Esophagus squamous epithelium (tissue), 5 donors: ENCODE measurements at places on chromosomes 12 and 14.

- H3K27me3 ChIP-seq, result no peaks in the 10 kb centered on the region
- no peak overlapping the region for H3K27ac ChIP-seq
- H3K4me3 ChIP-seq, result no peak overlapping the region
- no peaks in the 10 kb centered on the region for H3K36me3 ChIP-seq
- H3K4me1 ChIP-seq, result no peaks in the 10 kb centered on the region
Observed at GRCh38 chr12:18207266-18207665, 54.1 kb upstream of the PIK3C2G start.

DNA sequence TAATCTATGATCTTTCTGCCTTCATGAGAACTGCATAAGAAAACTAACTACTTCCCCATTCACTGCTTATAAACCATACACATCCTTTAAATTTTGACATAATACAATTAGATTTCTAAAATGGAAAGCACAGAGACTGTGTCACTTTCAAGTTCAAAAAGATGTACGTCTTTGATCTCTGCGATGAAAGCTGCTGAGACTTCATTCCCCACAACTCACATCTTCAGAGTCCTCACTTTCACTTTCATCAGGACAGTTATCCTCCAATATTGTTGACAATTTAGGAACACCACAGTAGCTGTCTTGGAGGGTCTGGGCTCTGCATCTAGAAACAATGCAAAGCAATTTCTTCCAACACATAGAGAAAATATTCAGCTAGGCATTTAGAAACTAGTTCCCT, 47.9 kb upstream of the KCNC2 start:
- DNase-seq, result no peak
- H3K4me3 ChIP-seq, result no peak overlapping the region
- no peaks in the 10 kb centered on the region for H3K27me3 ChIP-seq
- H3K4me1 ChIP-seq, result no peaks in the 10 kb centered on the region
- H3K27ac ChIP-seq, result no peak overlapping the region

DNA sequence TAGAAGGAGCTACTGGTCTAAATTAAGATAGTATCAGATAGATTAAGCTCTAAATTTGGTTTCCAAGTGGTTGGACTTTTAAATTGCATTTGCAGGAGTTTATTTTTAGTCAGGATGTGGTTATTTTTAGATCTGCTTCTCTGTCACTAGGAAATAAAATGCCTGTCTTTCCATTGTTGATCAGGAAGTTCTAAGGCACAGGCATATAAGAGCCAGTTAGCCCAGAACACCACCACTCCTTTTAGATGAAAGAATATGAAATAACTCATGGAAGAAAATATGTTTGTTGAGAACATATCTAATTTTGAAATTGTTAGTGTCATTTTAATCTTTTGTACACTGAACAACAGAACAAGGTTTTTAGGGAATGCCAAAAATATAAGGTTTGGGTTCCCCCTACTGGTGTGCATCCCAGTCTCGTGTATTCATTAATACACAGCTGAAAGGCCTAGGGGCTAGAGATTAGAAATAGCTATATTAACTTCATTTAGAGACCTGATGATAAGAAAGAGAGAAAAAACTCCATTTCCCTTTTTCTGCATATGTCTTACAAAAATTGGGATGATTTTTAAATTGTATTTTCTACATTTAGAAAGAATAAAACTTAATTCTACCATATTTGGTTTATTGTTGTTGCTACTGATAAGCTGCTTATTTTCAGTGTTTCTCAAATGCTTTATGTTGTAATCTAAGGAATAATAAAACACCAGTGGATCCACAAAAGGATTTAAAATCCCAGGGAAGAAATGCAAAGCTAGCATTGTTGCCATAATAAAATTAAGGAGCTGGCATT, 67.2 kb downstream of the RIC8B start:
- H3K27me3 ChIP-seq, result no peaks in the 10 kb centered on the region
- no peak overlapping the region for H3K27ac ChIP-seq
- H3K36me3 ChIP-seq, result no peaks in the 10 kb centered on the region
- peaks cover 28% of the 10 kb centered on the region for H3K4me1 ChIP-seq
- no peak overlapping the region for H3K4me3 ChIP-seq

GRCh38 chr12:39372929-39373328, 70.0 kb downstream of the KIF21A start:
- no peak overlapping the region for H3K4me3 ChIP-seq
- H3K4me1 ChIP-seq, result peaks cover 22% of the 10 kb centered on the region
- no peak for DNase-seq

GRCh38 chr14:53793790-53794505, 162.7 kb downstream of the BMP4 start:
- no peak overlapping the region for H3K4me3 ChIP-seq
- no peak overlapping the region for H3K27ac ChIP-seq
- H3K36me3 ChIP-seq, result no peaks in the 10 kb centered on the region
- no peaks in the 10 kb centered on the region for H3K4me1 ChIP-seq
- H3K27me3 ChIP-seq, result peaks cover 3% of the 10 kb centered on the region

DNA sequence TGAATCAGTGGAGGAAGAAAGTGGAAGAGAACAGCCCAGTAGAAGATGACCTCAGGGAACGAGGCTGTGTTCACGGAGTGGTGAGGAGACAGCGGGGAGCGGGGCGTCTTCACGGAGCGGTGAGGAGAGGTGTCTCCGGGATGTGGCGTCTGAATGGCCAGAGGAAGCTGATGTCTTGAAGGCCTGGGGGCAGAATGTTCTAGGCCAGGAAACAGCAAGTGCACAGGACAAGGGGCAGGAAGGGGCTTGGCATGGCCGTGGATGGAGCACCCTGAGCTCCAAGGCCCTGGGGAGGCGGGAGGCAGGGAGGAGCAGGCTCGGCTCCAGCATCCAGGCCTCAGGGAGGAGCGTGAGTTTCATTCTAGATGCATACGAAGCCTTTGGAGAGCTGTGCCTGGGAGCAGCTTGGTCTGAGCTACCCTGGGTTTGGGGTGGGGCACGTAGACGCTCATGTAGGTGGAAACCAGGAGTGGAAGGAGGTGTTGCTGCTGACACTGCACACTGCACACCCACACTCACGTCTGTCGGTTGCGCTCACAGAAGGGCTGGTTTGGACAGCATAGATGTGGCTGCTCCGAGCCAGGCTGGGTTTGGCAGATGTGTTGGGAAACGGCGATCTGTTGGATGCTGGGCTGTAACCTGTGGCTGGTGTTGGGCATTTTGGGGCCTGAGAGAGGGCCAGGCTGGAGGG, 131.6 kb downstream of the ADGRD1 start:
- no peak overlapping the region for H3K4me3 ChIP-seq
- no peaks in the 10 kb centered on the region for H3K27me3 ChIP-seq
- H3K36me3 ChIP-seq, result peaks cover 5% of the 10 kb centered on the region
- no peaks in the 10 kb centered on the region for H3K4me1 ChIP-seq

- no peak overlapping the region for H3K4me3 ChIP-seq
- H3K4me1 ChIP-seq, result peaks cover 46% of the 10 kb centered on the region
- no peak for DNase-seq
- H3K27me3 ChIP-seq, result no peaks in the 10 kb centered on the region
- no peak overlapping the region for H3K27ac ChIP-seq
Observed at GRCh38 chr14:101477648-101478047, 83.6 kb upstream of the DIO3 start.

- no peaks in the 10 kb centered on the region for H3K36me3 ChIP-seq
- H3K4me1 ChIP-seq, result peaks cover 4% of the 10 kb centered on the region
- no peak overlapping the region for H3K27ac ChIP-seq
Observed at GRCh38 chr12:116441292-116441691, 117.9 kb upstream of the MAP1LC3B2 start.

- H3K27ac ChIP-seq, result no peak overlapping the region
- H3K27me3 ChIP-seq, result no peaks in the 10 kb centered on the region
- no peak for DNase-seq
- no peaks in the 10 kb centered on the region for H3K36me3 ChIP-seq
- H3K4me3 ChIP-seq, result no peak overlapping the region
Observed at GRCh38 chr14:101654051-101654450, 92.8 kb downstream of the DIO3 start.

- DNase-seq, result no peak
- no peaks in the 10 kb centered on the region for H3K27me3 ChIP-seq
- no peak overlapping the region for H3K27ac ChIP-seq
- H3K4me1 ChIP-seq, result no peaks in the 10 kb centered on the region
- no peaks in the 10 kb centered on the region for H3K36me3 ChIP-seq
- H3K4me3 ChIP-seq, result no peak overlapping the region
Observed at GRCh38 chr12:18246066-18246465, 15.3 kb upstream of the PIK3C2G start.

- DNase-seq, result no peak
- no peaks in the 10 kb centered on the region for H3K4me1 ChIP-seq
- no peak overlapping the region for H3K27ac ChIP-seq
- H3K27me3 ChIP-seq, result no peaks in the 10 kb centered on the region
- H3K36me3 ChIP-seq, result no peaks in the 10 kb centered on the region
Observed at GRCh38 chr12:77087427-77087826, 22.1 kb upstream of the E2F7 start.

DNA sequence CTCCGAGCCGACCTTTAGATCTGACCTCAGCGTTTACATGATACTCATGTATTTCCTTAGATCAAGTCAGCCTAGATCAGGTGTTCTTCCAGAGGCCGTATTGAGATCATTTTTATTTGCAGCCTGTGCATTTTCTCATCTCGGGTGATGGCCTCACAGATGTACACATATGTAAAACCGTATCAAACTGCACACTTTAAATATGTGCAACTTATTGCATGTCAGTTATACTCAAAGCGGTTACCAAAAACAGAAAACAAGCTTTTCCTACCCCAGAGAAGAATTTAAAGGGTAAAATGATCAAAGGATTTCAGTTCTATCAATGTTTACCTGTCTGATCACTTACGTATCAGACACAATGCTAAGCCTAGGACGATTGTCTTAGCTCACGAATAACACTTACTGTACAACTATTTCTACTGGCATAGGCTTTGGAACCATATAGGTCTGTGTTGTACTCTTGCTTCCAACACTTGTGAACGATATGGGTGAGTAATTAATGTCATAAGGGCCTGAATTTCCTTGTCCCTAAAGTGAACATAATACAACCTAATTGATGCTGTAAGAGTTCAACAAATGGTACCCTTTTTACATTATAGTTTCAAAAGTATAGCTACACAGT, 628 bp upstream of the LLPH start:
- H3K27ac ChIP-seq, result peak overlapping the region; percentile 83
- no peaks in the 10 kb centered on the region for H3K4me1 ChIP-seq
- DNase-seq, result no peak
- no peaks in the 10 kb centered on the region for H3K27me3 ChIP-seq
- peak overlapping the region; percentile 96 for H3K4me3 ChIP-seq

- H3K27me3 ChIP-seq, result no peaks in the 10 kb centered on the region
- DNase-seq, result no peak
- H3K4me1 ChIP-seq, result peaks cover 38% of the 10 kb centered on the region
- H3K27ac ChIP-seq, result peak overlapping the region; percentile 70
Observed at GRCh38 chr14:75123991-75124390, 2.9 kb downstream of the NEK9 start.

DNA sequence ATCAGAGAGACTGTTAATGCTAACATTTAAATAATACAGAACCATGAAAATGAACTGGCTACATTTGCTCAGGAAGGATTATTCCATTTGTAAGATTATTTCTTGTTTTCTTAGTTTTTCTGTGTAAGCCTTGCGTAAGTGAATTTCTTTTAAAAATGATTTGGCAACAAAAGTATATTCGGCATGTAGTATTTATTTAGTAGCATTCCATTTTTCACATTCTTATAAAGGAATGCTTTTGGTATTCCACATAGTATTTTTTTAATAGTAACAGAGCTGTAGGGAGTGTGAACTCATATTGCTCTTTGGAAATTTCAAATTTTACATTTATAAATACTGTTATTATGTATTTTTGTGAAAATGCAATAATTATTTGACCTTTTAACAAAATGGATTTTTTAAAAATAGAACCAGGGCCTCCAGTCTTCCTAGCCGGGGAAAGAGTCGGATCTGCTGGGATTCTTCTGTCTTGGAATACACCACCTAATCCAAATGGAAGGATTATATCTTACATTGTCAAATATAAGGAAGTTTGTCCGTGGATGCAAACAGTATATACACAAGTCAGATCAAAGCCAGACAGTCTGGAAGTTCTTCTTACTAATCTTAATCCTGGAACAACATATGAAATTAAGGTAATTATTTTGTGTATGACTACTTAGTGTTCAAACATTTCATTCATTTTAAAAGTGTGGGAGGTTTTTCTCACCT, 1.2 kb downstream of the PTPRQ start:
- H3K27me3 ChIP-seq, result no peaks in the 10 kb centered on the region
- no peaks in the 10 kb centered on the region for H3K4me1 ChIP-seq
- H3K36me3 ChIP-seq, result no peaks in the 10 kb centered on the region
- DNase-seq, result no peak
- no peak overlapping the region for H3K4me3 ChIP-seq

DNA sequence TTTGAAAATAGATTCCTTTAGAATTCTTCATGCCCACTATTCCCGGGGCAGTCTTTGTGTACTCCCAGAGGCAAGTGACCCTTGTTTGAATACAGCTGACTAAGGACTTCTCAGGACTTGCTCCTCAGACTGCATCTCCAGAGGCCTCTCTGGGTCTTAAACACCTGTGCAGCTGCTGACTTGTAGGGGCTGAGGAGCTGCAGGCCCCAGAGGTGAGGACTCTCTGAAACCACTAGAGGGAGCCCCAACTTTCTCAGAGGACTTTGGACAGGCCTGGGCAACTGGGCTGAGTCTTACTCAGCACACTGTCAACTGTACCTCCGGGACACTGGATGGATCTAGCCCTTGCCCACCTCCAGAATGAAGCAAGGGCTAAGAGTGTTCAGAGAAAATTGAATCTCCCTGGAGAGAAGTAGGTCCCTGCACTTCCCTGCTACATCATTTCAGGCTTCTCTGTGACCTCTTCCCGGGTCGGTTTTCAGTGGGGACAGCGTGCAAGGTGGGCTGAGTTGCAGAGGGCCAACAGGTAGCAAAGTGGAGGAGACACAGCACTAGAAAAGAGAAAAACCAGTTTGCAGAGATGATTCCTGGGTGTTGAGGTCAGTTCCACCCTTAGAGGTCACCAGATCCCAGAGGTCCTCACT, 164.6 kb downstream of the TMEM117 start:
- H3K4me1 ChIP-seq, result no peaks in the 10 kb centered on the region
- no peak overlapping the region for H3K4me3 ChIP-seq
- H3K27me3 ChIP-seq, result no peaks in the 10 kb centered on the region

- no peak for DNase-seq
- no peak overlapping the region for H3K27ac ChIP-seq
- H3K4me1 ChIP-seq, result no peaks in the 10 kb centered on the region
Observed at GRCh38 chr12:100955139-100955538, 160.6 kb downstream of the ANO4 start.

GRCh38 chr14:86203843-86204242, 673.9 kb downstream of the FLRT2 start:
- no peaks in the 10 kb centered on the region for H3K36me3 ChIP-seq
- H3K27me3 ChIP-seq, result no peaks in the 10 kb centered on the region
- DNase-seq, result no peak
- no peak overlapping the region for H3K27ac ChIP-seq
- no peak overlapping the region for H3K4me3 ChIP-seq
- H3K4me1 ChIP-seq, result no peaks in the 10 kb centered on the region
